ENCODE measurements at places on chromosomes 3 and 15.

- DNase-seq = no peak
These were observed 106.1 kb downstream of the FILIP1L start for GRCh38 chr3:100008081-100008698.

GRCh38 chr3:176583956-176584355 lies 613.3 kb downstream of the TBL1XR1 start:
- no peak for DNase-seq

GRCh38 chr3:65402597-65402996 lies 636.1 kb downstream of the MAGI1 start:
- no peak for DNase-seq

DNA sequence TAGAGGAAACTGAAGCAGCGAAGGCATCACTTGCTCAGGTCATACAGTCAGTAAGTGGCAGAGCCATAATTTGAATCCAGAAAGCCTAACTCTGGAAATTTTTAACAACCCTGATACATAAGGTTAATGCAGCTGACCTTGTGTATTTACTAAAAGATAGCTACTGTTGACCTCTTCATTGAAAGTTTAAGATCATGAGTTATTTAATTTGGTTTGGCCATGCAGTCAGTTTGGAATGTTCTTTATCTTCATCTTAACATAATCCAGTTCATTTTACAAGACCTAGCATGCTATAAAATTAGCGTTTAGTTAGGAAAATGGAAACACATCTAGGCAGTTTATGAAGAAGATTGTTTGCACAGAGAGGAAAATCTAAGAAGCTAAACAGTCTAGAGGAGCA lies 240.9 kb downstream of the RBMS3 start:
- DNase-seq = no peak

- no peak for DNase-seq
These were observed 273.6 kb downstream of the MECOM start for GRCh38 chr3:169389925-169390253.

GRCh38 chr3:59816312-59816711 lies 766.5 kb upstream of the CFAP20DC start:
- no peak for DNase-seq

DNA sequence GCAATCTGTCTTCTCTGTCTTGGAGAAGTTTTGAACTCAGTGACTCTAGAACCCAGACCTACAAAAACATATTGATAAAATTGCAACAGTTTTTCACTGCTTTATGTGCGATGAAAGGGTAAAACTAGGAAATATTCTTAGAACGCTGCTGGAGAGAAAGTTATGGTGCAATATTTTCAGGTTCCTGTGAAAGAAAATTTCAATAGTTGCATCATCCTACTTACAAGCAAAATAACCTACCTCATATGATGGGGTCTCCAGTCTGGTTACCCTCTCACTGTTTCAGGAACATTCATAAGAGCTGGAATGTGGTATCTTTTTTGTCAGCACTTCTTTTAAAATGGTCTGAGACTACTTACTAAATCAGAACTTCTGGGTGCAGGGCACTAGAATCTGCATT lies 27.1 kb downstream of the GATM start:
- no peak for DNase-seq

DNA sequence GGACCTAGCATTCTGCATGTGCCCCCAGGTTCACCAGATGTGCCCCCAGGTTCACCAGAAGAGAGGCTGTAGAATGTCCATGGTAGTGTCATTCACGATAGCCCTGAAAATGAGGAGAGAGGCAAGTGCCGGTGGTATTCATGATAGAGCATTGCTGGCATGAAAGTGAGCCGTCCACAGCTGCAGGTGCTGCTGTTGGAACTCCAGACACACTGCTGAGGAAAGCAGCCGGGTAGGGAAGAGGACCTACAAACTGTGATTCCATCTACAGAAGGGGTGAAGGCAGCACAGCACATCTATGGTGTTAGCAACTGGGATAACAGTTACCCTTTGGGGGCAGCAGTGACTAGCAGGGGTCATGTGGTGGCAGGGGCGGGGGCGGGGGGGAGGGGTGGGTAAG lies 125.0 kb upstream of the PLXNA1 start:
- DNase-seq = no peak

DNA sequence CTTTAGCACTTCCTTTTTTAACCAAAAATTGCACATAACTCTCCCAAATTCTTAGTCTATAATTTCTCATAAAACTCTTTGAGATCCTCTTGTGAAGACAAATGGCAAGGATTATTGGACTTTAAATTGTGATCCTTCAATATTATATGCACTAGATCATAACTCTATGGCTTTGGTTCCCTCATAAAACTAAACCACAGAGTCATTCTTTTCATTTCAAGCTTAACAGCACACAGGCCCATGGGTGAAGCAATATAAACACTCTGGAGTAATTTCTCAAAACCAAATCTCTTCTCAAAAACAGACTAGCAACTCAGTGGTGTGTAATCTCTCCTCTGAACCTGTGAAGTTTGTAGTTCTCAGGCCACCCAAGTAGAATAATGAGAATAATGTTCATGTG lies 171.0 kb upstream of the NECTIN3 start:
- no peak for DNase-seq

DNA sequence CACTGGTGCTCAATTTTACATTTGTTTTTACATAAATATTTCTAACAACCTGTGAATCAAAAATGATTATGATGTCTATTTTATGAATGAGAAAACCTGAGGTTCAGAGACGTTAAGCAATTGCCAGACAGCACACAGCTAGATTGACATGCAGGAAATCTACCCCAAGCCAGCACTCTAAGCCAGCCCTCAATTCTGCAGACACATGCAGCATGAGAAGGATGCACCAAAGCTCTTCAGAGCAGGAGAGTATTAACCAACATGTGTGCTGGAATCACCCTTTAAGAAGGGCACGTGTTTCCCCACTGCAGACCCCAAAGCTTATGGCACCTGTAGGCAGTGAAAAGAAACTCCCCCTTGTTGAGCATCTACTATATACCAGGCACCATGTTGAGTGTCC lies 126.1 kb upstream of the ARHGEF3 start:
- no peak for DNase-seq

- DNase-seq = no peak
These were observed 6.8 kb upstream of the LRRN1 start for GRCh38 chr3:3792391-3792790.
